ENCODE measurements at places on chromosomes 2 and 18.

GRCh38 chr2:168731616-168732015 lies 70.8 kb upstream of the NOSTRIN start:
- peak; percentile 21 for DNase-seq

DNA sequence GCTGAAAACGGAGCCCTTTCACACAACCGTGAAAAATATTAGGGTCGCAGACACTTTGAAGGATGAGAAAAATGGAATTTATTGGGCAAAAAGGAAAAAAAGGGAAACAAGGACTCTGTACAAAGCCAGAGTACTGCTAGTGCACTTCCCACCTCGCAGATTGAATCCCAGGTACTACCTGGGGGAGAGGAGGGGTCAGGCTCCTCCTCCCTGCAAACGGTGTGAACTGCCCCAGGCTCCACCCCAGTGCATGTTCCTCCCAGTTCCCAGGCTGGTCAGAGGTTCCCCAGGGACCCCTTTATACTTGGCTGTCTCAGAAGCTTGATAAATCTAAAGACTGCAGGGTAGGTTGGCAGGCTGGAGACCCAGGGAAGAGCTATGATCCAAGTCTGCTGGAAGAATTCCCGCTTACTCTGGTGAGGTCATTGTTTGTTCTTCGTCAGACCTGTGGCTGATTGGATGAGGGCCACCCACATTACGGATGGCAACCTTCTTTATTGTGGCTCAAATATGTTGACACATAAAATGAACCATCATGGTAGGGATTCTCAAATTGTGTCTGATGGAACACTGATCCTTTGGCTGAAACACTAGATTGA lies 290.4 kb upstream of the POU3F3 start:
- no peak for DNase-seq

DNA sequence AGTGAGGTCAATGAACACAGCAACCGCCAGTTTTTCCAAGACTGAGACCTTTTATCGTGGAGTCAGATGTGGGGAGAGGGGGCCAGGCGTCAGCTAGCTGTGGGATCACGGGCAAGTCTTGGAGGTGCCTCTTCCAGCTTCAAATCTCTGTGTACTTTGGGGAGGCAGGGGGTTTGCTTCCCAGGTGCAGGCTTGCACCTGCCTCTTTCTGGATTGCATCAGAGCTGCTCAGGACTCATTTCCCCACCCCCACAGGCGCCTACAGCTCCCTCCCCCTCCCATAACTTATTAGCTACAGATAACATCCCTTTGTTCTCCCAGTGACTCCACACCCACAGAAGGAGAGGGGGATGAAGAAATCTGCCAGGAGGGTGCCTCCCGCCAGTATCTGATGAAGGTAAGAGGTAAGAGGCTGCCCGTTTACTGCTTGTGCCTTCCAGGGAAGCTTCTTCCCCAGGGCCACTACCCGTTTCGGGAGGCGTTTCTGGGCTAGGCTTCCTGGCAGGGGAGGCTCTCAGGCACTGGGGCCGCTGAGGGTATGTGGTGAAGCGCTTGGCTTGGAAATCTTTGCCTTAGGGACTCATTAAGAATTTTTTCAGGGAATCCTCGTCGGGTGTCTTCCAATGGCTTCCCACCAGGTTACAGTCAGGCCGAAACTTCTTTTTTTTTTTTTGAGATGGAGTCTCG lies 18.8 kb upstream of the MRPL33 start:
- no peak for DNase-seq

DNA sequence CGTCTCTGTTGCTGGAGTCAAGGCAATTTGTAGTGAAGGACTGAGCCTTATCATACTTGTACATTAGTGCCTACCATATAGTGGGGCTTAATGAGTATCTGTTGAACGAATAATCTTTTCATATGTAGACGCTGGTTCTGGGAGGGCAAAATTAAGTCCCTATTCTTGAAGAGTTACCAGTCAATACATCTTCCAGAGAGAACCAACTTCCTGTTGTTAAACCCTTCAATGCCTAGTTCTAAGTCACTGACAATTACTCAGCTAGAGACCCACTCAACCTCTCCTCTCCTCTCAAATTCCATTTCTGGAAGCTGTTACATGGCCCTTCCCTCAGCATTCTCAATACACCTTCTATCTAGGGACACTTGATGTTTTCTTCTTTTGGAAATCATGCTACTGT lies 1.1 kb upstream of the MOB4 start:
- DNase-seq, result peak; percentile 19

- no peak for DNase-seq
Measured at GRCh38 chr2:9166579-9167377, 39.8 kb upstream of the ASAP2 start.

GRCh38 chr2:54435325-54436226 lies 20.6 kb upstream of the SPTBN1 start:
- no peak for DNase-seq

- no peak for DNase-seq
Measured at GRCh38 chr2:1674766-1675397, 69.4 kb downstream of the PXDN start.

GRCh38 chr18:21444465-21445212 lies 155.9 kb downstream of the ESCO1 start:
- peak; percentile 65 for DNase-seq

GRCh38 chr2:232487385-232488096 lies at the start of gene ECEL1:
Gene ECEL1, minus strand, starts transcription at chr2:232487834. Its CDS starts 1,181 bp downstream, at chr2:232486653.
- no peak for DNase-seq

- DNase-seq, result no peak
Measured at GRCh38 chr2:132881546-132881945, 211.5 kb upstream of the LYPD1 start.

DNA sequence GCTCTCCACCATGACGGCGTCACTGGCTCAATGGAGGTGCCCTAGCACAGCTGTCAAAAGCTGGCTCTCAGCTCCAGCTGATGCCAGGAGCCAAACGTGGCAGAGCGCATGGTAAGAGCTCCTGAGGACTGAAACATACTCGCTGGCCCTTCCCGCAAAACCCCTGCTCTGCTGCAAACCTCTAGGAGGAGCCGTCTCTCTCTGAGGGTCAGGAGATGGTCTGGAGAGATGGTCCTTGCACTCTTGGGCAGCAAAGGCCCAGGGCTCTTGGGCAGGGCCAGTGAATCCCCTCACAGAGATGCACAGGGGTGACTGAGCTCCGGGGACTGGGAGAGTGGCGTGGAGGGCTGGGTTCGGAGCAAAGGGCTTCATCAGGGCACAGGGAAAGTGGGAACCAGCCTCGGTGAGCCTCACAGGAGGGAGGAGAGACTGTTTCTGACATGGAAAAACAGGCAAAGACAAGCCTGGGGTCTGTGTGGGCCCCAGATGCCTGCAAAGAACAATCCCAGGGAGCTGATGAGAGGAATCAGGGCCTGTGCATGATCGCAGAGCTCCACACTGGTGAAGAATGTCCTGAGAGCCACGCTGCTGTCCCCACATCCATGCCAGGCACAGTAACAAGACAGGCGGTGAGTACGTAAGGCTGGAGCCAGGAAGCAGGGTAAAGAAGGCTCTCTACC lies 17.2 kb downstream of the SNORC start:
- DNase-seq, result no peak

- DNase-seq, result no peak
Measured at GRCh38 chr2:176872406-176872805, 340.2 kb upstream of the HNRNPA3 start.

- DNase-seq, result no peak
Measured at GRCh38 chr2:134621939-134622705, 96.7 kb downstream of the TMEM163 start.

DNA sequence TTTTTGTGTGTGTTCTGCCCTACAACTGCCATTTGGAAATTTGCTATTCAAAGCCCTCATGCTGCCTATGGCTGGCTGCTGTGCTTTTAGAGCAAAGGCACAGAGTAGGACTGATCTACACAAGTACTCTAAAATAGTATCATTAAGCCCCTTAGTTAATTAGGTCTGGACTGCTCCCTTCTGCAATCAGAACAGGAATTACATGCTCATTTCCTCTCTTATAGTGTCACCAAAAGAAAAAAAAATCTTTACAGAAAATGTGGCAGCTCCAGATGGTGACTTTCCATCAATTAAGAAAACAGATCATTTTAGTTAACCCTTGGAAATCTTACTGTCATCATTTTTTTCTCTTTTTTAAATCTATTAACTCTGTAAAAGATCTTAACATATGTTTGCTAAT lies 337.5 kb downstream of the RIT2 start:
- no peak for DNase-seq

GRCh38 chr18:75226956-75227316 lies 16.3 kb downstream of the TSHZ1 start:
- no peak for DNase-seq

GRCh38 chr2:85110991-85111560 lies 22.1 kb upstream of the TCF7L1 start:
- DNase-seq, result no peak

DNA sequence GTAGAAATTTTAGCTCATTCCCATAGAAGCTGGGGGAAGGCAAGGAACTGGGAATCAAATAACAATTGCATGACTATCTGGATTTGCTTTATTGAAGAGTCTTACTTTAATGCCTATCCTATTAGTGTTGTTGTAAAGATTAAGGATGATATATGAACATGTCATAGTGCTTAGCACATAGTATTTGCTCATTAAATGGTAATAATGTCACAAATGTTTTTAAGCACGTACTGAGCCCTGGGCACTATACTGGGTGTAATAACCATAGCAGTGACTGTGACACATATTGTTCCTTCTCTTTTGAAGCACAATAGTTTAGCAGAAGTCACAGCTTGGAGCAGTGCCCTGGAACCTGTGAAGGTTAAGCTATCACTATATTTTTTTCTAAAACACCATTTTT lies 47.2 kb upstream of the DTNB start:
- DNase-seq, result no peak

DNA sequence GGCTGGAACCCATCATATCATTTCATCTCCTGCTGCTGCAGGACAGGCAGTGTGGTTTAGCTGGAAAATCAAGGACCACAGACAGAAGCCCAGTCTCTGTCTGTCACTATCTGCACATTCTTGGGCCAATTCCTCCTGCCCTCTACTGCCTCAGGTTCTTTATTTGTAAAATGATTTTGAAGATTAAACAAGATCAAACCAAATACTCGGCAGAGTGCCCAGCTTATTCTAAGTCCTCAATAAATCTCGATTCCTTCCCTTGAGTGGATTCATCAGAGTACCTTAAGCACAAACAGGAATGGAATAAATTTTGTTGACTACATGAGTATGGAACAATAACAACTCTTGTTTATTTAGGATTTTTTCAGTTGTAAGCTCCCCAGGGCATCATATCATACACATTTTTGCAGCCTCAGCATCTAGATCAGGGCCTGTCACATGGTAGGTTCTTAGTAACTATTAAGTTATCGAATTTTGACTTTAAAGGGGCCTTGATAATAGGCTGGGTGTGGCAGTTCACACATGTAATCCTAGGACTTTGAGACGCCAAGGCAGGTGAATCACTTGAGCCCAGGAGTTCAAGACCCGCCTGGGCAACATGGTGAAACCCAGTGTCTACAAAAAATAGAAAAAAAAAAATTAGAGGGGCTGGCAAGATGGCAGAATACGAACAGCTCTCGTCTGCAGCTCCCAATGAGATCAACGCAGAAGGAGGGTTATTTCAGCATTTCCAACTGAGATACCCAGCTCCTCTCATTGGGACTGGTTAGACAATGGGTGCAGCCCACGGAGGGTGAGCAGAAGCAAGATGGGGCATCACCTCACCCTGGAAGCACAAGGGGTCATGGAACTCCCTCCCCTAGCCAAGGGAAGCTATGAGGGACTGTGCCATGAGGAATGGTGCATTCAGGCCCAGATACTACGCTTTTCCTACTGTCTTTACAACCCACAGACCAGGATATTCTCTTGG lies 11.1 kb downstream of the RHOB start:
- DNase-seq, result no peak

DNA sequence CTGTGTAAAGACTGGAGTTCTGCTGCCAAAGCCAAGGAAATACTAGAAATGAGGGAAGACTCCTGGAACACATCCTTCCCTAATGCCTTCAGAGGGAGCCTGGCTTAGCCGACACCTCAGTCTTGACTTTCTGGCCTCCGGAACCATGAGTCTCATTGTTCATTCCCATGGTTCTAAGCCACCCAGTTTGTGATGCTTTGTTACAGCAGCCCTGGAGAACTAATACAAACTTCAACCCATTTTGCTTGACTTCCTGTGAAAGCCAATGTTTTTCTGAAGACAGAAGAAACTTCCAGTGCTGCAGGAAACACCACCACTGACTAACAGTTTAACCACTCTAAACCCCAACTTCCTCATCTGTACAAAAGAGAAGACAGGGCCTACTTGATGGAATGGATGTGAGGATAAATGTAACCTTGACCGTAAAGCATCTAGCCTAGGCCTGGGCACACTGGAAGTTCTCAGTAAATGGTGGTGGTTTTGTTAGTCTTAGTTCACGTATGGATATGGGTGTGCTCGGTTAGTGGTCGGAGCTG lies 85.9 kb upstream of the RFX8 start:
- DNase-seq, result no peak

DNA sequence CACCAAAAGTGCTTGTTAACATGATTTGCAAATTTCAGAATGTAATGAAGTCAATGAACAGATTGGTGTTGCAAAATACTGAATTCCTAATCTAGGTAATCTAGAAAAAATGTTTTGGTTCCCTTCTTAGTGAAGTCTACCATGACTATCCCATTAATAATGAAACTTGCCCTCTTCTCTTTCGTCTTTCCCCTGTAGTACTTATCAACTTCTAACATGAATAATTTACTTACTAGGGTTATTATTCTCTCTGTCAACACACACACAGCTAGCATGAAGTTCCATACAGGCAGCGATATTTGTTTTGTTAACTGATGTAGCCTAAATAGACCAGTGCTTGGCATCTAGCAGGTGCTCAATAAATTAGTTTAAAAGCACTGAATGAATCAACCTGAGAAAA lies 160.2 kb downstream of the NCK2 start:
- DNase-seq, result no peak

- no peak for DNase-seq
Measured at GRCh38 chr2:111207851-111208250, 87.1 kb downstream of the BCL2L11 start.

DNA sequence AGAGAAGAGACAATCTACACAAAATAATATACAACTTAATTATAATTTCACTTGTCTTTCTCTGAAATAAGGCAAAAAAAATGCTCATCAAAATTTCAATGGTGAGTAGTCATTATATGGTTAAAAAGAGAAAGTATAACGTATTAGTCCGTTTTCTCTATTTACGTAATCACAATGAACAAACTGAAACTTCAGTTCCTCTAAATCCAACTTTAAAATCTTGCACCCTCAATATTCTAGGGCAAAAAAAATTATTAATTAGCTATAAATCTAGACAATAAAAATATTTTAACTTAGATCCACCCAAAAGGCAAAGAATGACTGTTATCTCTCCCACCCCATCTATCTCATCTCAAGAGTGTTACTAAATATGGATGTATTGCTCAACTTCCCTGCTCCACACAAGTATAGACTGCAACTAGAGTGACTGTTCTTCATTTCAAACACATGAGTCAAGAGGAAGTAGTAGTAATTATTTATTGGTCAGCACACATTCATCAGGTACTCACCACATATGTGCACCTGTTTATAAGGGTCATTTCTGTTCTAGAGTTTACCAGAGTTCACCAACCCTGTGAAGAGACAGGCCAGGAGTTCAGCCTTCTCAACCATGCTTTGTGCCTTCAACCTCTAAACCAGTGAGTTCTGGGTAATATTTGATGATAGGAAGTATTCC lies 36.4 kb downstream of the STK39 start:
- peak; percentile 90 for DNase-seq
